ENCODE measurements at places on chromosomes 1 and 21.

GRCh38 chr1:14945132-14946010 is 208.2 kb upstream of the TMEM51 start:
- DNase-seq = no peak

DNA sequence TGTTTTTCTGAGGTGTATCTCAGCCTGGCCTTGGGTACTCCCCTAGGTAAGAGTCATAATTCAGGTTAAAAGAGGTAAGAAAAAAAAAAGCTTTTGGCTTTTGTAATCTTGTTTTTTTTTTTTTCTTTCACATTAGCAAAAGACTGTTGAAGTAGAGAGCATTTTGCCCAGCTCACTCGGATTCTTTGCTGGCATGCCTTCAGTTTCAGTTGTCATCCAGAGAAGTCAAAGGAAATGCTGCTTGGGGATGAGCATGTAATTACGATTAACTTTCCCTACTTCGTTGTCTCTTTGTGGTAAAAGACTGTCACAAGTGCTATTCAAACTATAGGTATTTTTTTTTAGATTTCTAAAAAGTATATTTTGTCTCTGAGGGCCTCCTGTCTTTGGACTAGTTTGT is 6.3 kb downstream of the BACH1 start:
- DNase-seq = no peak

DNA sequence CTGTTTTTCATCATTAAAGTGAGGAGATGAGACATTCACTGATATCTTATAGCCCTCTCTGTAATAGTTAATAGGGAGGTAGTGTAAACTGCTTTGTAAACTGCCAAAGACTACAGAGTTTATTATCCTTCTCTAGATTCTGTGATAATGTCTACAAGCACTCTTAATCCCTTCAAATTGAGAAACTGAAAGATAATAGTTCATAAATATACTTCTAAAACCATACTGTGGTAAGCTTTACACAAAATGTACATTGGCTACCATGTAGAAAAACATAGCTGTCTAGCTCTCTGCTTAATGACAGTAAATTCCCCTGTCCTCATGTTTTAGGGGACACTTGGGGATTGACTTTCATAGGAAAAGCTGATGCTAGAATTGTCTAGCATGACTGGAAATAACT is 39.6 kb downstream of the CXADR start:
- DNase-seq = no peak

DNA sequence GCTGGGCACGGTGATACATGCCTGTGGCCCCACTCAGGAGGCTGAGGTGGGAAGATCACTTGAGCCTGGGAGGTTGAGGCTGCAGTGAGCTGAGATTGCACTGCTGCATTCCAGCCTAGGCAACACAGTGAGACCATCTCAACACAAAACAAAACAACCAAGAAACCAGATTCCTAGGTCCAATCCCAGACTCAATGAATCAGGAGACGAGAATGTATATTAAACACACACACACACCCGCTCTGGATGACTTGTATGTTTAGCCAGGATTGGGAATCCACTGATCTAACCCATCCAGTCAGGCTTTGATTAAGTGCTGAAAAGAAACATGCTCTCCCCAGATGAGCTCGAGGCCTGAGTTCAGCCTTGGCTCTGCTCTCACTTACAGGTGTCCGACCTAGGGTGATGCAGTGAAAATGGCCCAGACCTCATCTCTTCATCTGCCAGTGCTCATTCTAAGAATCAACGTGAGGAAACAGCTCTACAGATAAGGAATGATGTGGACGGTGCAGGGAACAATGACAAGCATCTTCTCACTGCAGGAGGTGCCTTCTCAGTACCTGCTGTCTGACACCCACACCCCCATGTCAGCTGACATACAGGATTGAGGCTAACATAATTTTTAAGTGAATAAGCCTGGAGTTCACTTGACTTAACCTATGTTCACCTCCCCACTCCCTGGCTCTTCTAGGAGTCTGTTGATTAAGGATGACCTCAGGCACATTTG is 15.3 kb upstream of the SRSF4 start:
- no peak for DNase-seq

DNA sequence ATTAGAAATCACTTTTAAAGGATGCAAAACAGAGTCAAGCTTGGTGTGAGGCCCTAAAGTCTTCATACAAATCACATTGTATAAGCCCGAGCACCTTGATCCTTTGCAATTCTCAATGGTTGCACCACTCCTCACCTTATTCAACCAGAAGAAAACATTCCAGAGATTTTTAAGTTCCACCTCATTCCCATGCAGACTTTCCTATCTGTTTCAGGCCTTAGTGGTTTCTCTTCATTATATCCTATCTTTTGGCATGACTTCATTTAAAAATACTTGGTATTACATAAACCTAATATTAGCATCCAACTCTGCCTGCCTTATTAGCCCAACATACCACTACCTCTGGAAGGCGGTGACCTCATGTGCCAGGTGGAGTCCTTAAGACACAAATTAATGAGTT is 9.3 kb upstream of the GREM2 start:
- DNase-seq = no peak

DNA sequence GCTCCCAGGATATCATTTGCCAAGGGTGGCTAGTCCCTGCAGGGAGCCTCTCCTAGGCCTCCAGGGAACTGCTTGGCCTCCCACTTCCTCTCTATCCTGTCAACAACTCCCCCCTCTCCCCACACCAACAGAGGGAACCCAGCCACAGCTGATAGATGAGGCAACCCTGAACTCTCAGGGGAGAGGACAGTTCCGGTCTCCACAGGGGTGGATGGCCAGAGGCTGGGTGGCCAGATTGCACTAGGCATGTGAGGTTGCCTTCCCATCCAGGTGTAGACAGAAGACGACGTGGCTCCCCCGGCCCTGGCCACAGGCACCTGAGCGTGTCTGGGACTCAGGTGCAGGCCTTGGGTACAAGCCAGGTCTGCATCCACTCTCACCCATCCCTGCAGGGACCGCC is 53.3 kb downstream of the TOR1AIP2 start:
- DNase-seq = no peak

DNA sequence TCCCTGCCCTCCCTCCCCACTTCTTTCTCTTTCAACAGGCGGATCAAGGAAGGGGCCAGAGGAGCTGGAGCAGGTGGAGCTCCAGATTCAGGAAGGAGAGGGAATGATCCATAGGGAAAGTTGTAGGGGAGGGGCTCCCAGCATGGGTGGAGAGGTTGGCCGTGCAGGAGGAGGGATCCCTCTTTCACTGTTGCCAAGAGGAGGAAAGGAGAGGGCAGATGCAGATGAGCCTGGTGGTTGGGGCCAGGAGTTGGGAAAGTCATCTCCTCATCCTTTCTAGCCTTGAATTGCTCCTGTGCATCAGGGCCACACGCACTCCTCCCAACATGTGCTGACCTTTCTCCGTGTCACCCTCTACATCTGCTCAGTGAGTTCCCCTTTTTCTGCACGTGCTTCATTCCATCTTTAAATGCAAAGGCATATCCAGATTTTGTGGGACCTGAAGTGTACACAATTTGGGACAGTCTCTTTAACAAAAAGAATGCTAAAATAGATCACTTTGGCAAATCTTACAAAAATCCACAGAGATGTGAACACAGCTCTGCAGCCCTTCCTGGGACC is 32.4 kb downstream of the ZBTB18 start:
- DNase-seq = no peak

All from central memory CD8-positive, alpha-beta T cell (primary cell).